Fibroblast of skin of scalp (primary cell): ENCODE measurements at places on chromosomes 1 and 21.

- no peak for DNase-seq
Observed at GRCh38 chr1:177472567-177472966, 301.8 kb downstream of the BRINP2 start.

GRCh38 chr1:206049919-206050600, 2.9 kb upstream of the RHEX start:
- no peak for DNase-seq

GRCh38 chr1:58038574-58038973, 508.0 kb downstream of the OMA1 start:
- no peak for DNase-seq

GRCh38 chr1:243315893-243316292, 60.1 kb downstream of the SDCCAG8 start:
- DNase-seq: no peak

GRCh38 chr1:163427279-163427678, 105.5 kb downstream of the NUF2 start:
- DNase-seq: no peak

GRCh38 chr1:170587253-170587593, 55.3 kb downstream of the GORAB start:
- DNase-seq: peak; percentile 43

DNA sequence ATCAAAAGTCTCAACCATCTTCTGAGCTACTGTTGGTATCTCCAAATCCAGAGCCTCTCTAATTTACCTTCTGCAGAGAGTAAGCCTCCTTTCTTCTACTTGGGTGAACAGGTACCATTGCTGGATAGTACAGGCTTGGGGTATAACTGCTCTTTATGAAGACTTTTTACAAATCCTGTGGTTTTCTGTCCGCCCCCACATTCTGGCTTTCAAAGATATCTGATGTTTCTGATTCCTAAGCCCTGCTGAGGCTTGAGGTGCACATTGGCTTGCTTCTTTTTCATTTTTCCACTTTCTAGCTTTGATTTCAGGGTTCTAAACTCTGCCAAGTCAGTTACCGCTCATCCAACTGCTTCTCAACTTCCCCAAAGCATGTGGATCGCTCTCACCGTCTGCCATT, 37.1 kb downstream of the TENT5C start:
- DNase-seq: no peak

GRCh38 chr1:160291248-160292220, 6.6 kb upstream of the PEX19 start:
- peak; percentile 60 for DNase-seq

DNA sequence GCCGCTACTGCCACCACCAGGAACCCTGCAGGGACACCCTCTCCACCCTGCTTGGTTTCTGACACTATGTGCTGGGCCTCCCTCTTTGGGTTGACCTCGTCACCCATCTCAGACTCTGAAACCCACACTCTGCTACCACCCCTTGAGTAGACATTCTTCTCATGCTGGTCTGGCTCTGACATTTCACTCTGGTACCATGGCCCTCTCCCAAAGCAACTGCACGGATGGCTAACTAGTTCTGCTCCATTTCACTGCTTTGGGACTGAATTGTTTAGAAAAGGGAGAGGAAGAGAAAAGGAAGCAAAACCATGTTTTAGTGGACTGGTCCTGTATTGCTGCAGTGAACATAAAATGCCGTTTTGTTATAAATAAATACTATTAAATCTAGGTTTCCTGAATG, 137.8 kb downstream of the KCNK2 start:
- DNase-seq: no peak

- no peak for DNase-seq
Observed at GRCh38 chr1:174871886-174872285, 127.9 kb upstream of the CACYBP start.

- no peak for DNase-seq
Observed at GRCh38 chr1:3772715-3773571, at the start of gene SMIM1. SMIM1 (plus strand) TSS chr1:3772749; CDS start chr1:3775374, 2,625 bp downstream.

- DNase-seq: peak; percentile 9
Observed at GRCh38 chr1:46062651-46063319, 69.6 kb downstream of the PIK3R3 start.

DNA sequence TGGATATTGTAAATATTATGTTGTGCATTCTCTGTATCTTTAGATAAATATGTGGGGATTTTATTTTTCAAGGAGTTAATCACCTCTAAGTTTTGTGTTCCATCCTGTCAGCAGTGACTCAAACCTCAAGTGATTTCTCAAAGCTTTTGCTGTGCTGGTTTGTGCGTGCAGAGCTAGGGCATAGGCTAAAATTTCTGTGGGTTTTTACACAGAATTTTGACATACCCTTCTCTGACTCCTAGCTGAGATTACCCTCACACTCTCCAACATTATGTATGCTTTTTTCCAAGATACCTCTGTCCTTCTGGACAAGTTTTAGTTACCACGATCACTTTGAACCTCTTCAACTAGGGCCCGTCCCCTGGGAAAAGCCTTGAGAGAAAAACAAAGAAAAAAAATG, 384.9 kb downstream of the NCAM2 start:
- DNase-seq: peak; percentile 58

DNA sequence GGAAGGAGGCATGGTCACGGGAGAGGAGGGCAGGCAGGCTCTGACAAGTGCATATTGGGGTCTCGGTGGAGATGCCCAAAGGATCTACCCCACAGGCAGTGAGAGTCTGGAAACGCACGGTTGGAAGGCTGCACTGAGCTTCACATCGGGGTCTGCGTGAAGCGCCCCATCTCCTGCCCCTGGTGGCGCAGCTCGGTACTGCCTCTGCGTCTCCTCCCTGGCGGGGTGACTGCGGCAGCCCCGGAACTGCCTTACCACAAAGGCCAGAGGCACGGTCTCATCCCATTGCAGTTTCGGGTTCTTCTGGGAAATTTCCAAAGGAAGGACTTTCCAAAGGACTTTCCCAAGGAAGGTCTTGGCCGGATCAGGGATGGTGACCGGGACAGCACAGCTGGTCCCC, 69.2 kb upstream of the AJAP1 start:
- no peak for DNase-seq

GRCh38 chr1:232062967-232063366, 436.4 kb downstream of the DISC1 start:
- DNase-seq: no peak

DNA sequence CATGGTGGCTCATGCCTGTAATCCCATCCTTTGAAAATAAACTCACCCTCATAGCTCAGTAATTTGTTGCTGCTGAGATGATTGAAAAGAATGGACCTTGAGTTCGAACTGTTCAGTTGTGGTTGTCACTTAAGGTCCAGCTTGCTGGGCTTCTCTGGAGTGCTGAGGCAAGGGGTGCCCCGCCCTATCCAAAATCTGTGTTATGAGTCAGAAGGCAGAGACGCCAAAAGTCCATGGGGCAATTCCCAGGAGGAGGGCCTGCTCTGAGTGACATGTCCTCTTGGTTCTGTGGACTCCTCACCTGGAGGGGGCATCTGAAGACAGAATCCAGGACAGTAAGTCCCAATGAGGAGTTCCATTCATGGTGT, 64.8 kb downstream of the MYOM3 start:
- peak; percentile 60 for DNase-seq

- DNase-seq: peak; percentile 24
Observed at GRCh38 chr1:67213164-67213563, 46.9 kb downstream of the IL23R start.
